GM13976 (cell line): ENCODE measurements at places on chromosomes 6 and 20.

- peak; percentile 32 for DNase-seq
Measured at GRCh38 chr6:69881322-69882151, 15.2 kb downstream of the COL19A1 start.

DNA sequence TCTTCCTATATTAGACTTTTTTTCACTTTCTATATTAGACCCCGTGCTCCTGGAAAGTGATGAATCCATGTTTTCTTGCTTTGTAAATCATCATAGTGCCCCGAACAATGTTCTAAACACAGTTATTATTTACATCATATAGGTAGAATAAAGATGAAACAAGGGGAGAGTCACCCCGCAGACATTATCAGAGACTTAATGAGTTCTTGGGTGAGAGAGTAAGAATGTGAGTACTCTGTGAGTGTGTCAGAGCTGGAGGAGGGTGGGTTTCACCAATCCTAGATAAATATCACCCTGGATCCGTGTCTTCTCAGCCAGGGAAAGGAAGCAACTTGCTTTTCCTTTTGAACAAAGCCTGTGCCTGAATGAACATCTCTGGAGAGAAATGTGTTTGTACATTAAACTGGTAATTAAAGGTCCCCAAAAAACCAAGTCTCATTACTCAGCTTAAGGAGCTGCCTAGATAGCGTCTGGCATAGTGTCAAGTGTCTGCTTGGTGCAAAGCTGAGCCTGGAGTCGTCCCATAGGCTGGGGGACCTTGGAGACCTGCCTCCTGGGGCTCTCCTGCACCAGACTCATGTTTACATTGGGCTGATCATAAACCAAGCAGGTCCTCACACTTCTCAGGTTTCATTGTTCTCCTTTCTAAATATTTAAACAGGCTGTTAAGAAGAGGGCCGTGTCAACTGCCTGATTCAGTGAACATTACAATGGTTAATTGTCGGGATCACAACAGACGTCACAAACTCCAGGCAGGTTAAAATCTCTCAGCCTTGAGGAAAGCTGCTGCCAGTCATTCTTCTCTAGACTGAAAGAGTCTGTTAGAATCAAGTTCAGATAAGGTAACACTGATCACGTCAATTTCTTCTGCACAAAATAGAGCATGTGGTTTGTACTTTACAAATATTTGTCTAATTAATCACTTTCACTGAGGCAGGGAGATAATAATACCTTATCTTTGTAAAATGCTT is 179.7 kb upstream of the MYLIP start:
- no peak for DNase-seq

- no peak for DNase-seq
Measured at GRCh38 chr6:155638200-155638599, 182.6 kb upstream of the NOX3 start.

DNA sequence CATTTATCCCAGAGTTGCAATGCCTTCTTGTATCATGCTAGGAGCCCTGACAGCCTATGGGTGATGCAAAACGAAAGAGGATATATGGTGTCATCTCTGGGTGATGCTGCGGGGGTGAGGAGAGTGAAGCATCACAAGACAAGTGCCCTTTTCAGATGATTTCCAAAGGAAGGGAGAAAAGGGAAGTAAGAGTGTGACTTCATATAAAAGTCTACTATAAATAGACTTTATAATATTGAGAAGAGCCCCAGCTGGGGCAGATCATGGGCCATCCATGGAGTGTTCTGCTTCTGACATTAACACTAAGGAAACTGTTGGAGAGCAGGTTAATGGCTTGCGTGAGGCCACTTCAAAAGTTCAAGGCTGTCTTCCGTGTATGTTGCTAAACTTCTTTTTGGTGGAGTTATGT is 4.4 kb downstream of the CD83 start:
- DNase-seq = peak; percentile 69

- no peak for DNase-seq
Measured at GRCh38 chr6:74269600-74269858, 573.5 kb downstream of the CD109 start.

DNA sequence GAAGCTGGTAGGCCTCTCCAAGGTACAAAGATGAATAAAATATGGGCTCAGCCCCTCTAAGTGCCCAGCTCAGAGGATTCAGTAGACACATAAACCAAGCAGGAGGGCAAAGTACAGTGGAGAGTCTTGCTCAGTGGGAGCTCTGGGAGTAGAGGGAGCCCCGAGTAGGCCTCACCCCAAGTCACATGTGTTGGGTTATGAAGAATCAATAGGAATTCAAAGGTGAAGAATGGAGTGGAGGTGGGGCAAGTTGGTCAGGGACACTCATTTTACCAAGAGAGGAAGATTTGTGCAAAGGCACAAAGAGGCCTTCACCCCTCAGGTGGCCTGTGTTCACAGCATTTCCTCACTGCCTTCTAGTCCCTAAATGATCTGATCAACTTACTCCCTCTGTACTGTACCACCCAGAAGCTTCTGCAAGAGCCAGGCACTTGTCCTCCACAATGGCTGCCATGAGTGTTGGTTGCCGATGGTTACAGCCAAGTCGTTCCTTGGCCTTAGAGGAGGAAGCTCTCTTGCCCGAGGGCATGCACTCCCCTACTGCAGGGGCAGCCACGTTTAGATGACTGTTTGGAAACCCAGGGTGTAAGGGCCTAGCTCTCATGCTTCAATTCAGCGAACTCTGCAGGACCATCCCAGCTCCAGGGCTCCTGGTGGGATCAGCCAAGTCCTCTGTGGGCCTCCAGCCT is 6.7 kb upstream of the CDKN1A start:
- no peak for DNase-seq

GRCh38 chr6:72675396-72675795 is 53.5 kb downstream of the KCNQ5 start:
- DNase-seq = no peak

DNA sequence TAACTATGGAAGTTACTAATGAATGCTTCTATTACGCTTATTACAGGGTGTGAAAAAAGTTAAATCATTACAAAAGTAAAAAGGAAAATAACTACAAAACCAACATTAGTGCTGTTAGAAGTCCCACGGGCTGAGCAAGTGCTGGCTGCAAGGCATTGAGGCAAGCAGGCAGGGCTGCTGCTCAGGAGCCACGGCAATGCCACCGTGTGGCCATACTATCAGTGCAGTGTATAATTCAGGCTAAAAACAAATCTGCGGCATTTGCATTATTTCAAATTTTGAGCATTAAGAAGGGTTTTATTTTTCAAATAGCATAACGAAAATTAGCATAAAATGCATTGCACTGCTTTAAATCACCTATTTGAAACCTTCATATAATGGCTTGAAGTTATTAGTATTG is 17.1 kb downstream of the IFNGR1 start:
- no peak for DNase-seq

GRCh38 chr6:3835055-3835731 is 14.0 kb upstream of the FAM50B start:
- no peak for DNase-seq

DNA sequence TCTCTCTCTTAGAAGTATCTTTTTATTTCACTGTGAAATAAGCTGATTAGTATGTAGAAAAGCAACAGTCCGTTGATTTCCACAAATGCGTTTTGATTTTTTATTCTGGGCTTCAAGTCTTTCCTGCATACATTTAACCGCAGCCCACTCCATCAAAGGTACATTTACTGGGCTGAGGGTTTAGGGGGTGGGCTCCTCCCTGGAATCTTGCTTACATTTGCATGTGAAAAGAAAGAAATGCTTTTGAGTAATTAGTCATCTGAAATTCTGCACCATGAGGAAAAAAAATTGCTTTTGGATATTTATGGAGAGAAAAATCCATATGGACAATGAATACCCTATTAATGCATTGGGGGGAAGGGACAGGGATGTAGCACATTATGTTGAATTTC is 178.3 kb upstream of the MCHR2 start:
- no peak for DNase-seq

- no peak for DNase-seq
Measured at GRCh38 chr20:60219984-60220562, 261.9 kb downstream of the CDH26 start.

- DNase-seq = peak; percentile 41
Measured at GRCh38 chr6:153130515-153131036, 506 bp downstream of the RGS17 start.

GRCh38 chr20:10715035-10715434 is 41.2 kb upstream of the JAG1 start:
- DNase-seq = no peak

DNA sequence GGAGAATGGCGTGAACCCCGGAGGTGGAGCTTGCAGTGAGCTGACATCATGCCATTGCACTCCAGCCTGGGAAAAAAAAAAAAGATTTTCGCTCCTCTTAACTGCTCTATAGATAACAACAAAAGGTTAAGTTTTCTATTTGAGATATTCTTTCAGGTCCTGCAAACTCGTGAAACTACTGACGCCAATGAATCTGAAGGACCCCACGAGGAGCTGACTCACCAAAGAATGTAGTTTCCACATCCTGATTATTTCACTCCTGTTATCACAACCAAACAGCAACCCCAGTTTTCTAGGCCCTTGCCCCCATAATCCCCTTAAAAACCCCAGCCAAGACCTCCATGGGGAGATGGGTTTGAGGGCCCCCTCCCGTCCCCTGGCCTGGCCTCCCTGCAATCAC is 58.7 kb downstream of the OTOR start:
- DNase-seq = no peak

- no peak for DNase-seq
Measured at GRCh38 chr20:44993343-44993742, 27.0 kb downstream of the STK4 start.

- no peak for DNase-seq
Measured at GRCh38 chr20:20793591-20793990, 81.1 kb upstream of the RALGAPA2 start.

GRCh38 chr6:1697688-1698351 is 88.1 kb downstream of the FOXC1 start:
- DNase-seq = no peak

DNA sequence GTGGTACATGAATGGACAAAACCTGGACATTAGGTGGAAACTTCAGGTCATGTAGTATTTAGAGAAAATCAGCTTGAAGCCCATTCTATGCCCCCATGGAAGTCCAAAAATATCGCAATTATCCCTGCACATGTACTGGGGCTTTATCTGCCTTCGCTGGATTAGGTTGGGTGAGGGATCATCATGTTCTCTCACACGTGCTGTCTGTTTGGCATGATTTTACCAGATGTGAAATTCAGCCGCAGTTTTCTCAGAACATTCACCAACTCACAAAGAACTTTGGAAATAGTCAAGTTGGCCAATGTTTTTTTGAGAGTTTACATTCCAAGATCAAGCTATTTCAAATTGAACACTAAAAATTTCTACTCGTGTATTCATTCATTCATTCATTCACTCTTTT is 459.8 kb upstream of the CITED2 start:
- no peak for DNase-seq

- DNase-seq = no peak
Measured at GRCh38 chr20:46253391-46253790, 54.9 kb downstream of the CDH22 start.

GRCh38 chr6:234706-235372 is 57.4 kb upstream of the DUSP22 start:
- no peak for DNase-seq

GRCh38 chr6:101013612-101014195 is 132.6 kb upstream of the ASCC3 start:
- DNase-seq = no peak

GRCh38 chr6:131070061-131070460 is 7.0 kb upstream of the EPB41L2 start:
- no peak for DNase-seq

GRCh38 chr20:53070706-53071392 is 98.7 kb downstream of the TSHZ2 start:
- no peak for DNase-seq

DNA sequence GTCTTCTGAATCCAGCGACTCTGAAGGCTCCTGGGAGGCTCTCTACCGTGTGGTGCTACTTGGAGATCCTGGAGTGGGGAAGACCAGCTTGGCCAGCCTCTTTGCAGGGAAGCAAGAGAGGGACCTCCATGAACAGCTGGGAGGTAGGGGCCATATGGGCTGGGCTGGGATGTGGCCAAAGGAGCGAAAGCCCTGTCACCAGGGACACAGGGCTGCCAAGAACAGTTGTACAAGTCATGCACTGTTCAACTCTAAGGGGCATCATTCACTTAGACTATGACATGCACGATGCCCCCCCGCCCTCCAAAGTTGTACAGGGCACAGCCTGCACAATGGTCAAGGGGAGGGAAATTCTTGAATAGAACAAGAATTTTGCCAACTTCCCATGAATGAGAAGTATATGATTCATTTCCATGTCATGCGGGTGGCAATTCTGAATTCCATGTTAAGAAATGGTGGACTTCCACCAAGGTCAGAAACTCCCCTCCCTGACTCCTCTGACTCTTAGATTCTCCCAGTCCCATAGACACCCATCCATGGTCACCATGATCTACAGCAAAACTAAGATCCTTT is 1.6 kb downstream of the REM1 start:
- DNase-seq = no peak

DNA sequence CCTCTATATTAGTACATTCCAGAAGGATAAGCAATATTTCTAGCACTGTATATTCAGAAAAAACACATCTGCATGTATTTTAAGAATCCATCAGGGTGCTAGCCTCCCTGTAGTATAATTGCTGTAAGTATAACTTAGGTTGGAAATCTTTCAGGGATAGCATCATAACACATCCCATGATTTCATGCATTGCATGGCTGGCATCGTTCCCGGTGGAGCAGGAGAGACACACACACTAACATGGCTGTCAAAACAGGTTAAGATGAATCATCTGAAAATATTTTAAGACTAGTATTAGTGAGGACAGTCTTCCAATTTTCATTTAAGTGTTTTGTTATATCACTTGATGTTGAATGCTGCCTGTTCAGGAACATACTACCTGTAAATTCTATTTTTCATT is 32.1 kb upstream of the CENPW start:
- DNase-seq = no peak

- no peak for DNase-seq
Measured at GRCh38 chr6:42131531-42131930, 10.9 kb downstream of the C6orf132 start.

GRCh38 chr20:32819992-32820697 is 391 bp downstream of the MAPRE1 start:
- DNase-seq = peak; percentile 89

GRCh38 chr6:48611332-48611731 is 500.3 kb upstream of the PTCHD4 start:
- DNase-seq = no peak

DNA sequence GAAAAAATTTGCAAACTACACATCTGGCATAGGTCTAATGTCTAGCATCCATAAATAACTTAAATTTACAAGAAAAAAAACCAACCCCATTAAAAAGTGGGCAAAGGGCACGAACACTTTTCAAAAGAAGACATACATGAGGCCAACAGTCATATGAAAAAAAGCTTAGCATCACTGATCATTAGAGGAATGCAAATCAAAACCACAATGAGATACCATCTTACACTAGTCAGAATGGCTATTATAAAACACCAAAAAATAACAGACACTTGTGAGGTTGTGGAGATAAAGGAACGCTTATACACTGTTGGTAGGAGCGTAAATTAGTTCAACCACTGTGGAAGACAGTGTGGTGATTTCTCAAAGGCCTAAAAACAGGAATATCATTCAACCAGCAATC is 33.7 kb upstream of the EPB41L2 start:
- DNase-seq = no peak

DNA sequence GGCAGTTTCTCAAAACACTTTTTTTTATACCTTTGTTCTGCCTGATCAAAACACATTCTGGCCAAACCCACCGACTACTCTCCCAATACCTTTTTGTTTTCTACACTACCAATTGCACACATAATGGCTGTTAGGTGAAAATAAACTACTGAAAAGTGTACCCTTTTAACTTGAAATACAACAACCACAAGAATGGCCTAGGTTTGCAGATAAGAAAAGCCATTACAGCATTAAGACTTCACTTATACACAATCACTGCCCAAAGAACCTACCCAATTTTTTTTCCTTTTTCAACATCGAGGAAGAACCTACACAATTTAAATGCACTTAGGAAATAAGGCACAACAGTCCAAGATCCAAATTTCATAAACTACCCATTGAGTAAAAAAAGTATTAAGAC is 1.8 kb downstream of the SEC63 start:
- DNase-seq = no peak
